Stimulated activated CD4-positive, alpha-beta T cell treated with anti-CD3 and anti-CD28 coated beads, Interleukin-12 subunit alpha, Interleukin-12 subunit beta, amount 100 ng/mL, for 24 hours (primary cell): ENCODE measurements at places on chromosomes 3 and 15.

DNA sequence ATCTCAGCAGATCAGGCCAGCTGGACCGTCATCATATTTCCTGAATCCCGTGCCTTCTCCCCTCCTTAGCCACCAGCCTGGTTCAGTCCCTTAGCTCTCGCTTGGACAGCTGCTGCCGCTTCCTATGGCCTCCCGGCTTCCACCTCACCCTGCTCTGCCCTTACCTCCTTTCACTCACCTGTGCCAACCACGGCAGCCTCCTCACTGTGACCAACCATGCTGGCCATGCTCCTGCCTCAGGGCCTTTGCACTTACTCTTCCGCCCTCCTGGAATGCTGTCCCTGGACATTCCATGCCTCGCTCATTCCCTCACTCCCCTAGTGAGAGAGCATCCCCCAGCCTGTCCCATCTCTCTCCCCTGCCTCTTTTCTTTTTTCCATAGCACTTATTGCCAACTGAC is 19.2 kb downstream of the GRIP2 start:
- DNase-seq = no peak

DNA sequence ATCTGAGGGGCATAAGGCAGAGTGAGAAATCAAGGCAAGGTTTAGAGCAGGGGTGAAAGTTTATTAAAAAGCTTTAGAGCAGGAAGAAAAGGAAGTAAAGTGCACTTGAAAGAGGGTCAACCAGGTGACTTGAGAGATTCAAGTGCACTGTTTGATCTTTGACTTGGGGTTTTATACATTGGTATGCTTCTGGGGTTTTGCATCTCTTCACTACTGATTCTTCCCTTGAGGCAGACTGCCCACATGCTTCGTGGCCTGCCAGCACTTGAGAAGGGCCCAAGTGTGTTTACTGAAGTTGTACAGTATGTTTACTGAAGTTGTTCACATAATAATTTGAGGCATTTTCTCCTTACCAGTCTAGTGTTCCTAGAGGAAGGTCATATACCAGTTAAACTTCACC is 367.0 kb upstream of the UBE2E2 start:
- no peak for DNase-seq

GRCh38 chr15:59165726-59166125 is 40.9 kb upstream of the LDHAL6B start:
- no peak for DNase-seq

- DNase-seq = no peak
These were observed 77.0 kb upstream of the PLSCR5 start for GRCh38 chr3:146682171-146682570.

DNA sequence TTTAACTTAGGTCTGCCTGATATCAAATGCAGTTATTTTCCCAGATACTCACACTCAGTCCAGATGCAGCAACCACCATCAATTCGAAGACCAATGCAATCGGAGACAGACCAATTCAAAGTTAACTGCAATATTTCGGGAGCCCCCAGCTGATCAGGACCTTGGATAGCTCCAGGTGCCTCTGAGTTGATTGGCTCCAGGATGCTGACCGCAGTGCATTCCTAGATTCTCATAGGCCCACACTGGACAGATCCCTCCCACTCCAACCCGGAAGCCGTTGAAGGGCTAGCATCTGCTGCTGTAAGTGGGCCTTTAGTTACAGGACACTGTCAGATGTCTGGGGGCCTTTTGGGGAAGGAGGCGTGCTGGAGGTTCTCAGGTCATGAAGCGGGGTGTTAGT is 89.5 kb upstream of the ATP2B2 start:
- peak; percentile 25 for DNase-seq

DNA sequence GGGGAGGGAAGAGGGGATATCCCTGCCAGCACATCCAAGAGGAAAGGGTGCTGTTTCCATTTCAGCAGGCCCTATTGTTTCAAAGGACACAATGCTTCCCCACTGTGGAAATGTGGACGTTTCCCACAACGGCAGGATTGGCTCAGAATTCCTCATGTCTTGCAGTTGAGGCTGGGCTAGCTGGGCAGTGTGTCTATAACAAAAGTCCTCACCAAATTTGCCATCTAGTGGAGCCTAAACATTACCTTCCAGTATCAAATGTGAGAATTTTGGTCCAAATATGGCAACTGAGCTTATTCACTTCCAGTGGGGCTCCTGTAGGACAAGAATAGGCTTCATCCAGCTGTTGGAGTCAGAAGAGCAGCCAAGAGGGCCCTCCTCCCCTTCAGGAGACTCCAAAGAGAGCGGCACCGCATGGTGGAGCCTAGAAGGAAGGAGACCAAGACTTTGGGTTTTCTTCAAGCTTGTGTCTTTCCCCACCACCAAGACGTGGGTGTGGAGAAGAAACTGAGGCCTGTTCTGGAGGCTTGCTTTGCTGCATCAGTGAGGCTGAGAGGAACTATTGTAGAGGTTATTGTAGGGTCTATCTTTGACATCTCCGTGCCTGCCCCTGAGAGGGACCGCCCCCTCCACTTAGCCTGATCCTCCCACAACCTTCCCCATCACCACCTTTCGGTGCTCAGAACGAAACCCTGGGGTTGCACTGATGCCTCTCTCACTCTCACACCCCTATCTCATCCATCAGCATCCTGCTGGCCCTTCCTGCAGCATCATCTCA is 45.3 kb upstream of the SLCO2A1 start:
- no peak for DNase-seq

- DNase-seq = no peak
These were observed 40.5 kb upstream of the HES1 start for GRCh38 chr3:194095464-194095863.

DNA sequence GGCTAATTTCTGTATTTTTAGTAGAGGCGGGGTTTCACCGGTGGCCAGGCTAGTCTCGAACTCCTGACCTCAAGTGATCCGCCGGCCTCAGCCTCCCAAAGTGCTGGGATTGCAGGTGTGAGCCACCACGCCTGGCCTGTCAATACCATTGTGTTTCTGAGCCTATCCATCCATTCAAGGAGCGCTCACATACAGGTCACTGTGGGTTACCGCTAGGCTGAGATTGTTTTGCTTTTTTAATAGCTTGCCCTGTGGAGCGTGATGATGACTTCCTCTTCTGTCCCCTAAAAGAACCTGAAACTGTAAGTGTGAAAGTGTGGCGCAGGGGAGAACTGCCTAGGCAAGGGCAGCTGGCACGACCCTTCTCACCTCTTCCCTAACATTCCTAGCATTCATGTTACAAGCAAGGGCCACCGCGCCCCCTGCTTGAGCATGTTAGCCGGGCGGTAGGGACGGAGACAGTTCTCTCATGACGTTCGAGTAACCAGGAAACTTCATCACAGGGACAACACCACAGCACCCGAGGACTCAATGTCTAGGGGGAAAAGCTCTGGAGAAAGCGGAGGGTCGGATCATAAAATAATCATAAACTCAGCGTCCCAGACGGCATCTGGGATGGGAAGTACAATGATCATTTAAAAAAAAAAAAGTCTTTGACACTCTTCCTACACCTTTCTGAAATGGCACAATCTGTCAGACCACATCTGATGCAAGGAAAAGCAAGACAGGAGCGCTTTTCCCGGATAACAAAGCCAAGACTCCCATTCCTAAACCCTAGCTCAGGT is 790 bp downstream of the LAMP3 start:
- no peak for DNase-seq

DNA sequence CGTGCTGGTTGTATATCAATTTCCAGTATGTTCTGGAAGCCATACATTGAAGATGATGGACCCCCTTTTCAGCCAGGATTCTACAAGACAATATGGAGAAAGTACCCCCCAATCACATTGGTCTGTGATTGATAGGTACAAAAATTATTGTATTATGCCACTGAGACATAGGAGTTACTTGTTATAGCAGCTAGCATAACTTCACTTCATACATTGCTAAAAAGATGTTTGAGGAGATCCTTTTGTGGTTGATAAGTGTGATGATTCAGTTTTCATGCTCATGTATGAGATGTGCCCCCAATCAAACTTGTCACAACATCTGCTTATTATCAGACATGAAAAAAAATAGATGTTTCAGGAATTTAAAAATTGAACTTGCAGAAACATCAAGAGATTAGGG is 66.0 kb downstream of the GPD1L start:
- DNase-seq = no peak

- no peak for DNase-seq
These were observed 25.0 kb downstream of the RNU5B-1 start for GRCh38 chr15:65329288-65329983.
